ENCODE measurements at places on chromosomes 2 and 18.

DNA sequence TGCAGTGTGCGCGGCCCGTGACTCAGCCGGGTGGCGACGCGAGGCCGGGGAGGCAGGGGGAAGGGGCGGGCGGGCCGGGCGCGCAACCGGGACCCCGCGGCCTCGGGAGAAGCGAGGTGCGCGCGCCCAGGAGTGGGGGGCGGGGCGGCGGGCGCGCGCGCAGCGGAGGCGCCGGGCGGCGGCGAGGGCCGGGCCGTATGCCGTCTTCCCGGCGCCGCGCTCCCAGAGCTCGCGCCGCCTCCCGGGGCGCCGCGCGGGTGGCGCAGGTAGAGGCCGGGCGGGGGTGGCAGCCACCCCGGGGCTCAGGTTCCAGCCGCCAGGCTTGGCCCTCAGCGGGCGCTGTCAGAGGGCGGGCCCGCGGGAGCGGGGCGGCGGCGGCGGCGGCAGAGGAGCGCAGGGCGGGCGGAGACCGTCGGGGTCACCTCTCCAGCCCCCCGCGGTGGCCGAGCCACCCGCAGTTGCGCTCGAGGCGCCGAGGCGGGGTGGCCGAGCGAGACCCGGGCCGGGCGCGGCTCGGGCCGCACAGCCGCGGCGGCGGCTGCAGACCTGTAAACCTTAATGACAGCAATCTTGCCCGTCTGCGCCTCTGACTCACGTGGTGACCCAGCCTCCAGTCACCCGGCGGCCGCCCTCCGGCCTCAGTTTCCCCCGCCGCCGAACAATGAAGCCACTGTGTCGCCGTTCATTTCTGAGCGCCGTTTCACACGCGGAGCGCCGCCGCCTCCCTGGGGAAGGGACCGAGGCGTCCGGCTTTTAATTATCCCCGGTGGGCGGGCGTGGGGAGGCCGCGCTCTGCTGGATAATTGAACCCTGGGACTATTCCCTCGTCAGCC is 25.3 kb upstream of the SMAD7 start:
- DNase-seq: peak; percentile 83

GRCh38 chr2:234422273-234422732 is 74.6 kb downstream of the ARL4C start:
- DNase-seq: no peak

- no peak for DNase-seq
Observed at GRCh38 chr2:206389164-206389563, 54.2 kb upstream of the ADAM23 start.

DNA sequence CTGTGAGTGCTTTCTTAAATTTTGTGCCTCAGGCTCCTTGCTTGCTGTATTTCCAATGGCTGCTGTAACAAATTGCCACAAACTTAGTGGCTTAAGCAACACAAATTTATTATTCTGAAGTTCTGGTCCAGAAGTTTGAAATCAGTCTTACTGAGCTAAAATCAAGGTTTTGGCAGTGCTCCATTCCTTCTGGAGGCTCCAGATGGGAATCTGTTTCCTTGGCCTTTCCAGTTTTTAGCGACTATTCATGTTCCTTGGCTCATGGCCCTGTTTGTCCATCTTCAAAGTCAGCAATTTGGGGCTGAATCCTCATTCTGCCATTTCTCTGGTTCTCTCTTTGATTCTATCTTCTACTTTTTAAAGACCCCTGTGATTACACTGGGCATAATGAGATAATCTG is 31.8 kb downstream of the STRADB start:
- no peak for DNase-seq

GRCh38 chr2:219205165-219205538 is 1.4 kb upstream of the ZFAND2B start:
- DNase-seq: no peak

- no peak for DNase-seq
Observed at GRCh38 chr2:240707043-240707756, 15.5 kb downstream of the AQP12A start.

- DNase-seq: no peak
Observed at GRCh38 chr2:239229545-239230279, 171.1 kb downstream of the HDAC4 start.

DNA sequence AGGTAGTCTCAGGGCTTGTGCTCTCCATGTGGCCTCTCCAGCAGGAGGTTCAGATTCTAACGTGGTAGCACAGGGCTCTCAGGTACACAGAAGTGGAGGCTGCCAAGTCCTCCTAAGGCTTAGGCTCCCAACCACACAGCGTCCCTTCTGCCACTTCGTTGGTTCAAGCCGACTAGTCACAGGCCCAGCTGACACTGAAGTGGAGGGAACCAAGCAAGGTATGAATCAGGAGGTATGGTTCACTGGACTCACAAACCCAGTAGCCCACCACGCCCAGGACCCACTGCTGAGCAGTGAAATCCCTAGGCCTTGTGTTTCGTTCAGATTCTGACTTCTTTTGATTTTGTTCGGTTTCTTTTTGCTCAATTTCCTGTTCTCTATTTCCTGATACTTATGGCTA is 46.0 kb upstream of the SEC11C start:
- DNase-seq: no peak

- DNase-seq: no peak
Observed at GRCh38 chr2:18119883-18120282, 241.4 kb downstream of the KCNS3 start.

- no peak for DNase-seq
Observed at GRCh38 chr2:18987592-18988073, 370.8 kb downstream of the OSR1 start.

DNA sequence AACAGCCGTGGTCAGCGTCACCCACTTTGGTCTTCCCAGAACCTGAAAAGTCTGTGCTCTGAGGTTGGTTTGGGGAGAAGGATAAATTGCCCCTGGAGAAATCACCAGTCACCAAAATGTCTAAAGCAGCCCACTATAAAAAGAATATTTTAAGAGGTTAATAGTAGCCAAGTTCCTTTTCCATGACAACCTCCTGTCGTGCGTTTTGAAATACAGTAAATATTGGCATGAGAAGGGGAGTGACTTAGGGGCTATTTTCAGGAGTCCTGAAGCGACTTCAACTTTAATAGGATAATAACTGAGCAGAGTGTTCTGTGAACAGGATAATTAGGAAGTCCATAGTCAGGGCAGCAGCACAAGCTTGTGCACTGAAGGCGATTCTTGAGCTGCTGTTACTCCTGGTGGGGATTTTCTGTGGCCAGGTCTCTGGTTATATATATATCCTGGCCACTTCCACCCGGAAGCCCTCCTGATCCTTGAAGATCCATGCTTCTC is 49.3 kb downstream of the RNF144A start:
- no peak for DNase-seq

GRCh38 chr2:210954386-210954907 is 398.0 kb downstream of the CPS1 start:
- no peak for DNase-seq

GRCh38 chr2:238079874-238080327 is 19.1 kb downstream of the SCLY start:
- no peak for DNase-seq

GRCh38 chr18:56936457-56936856 is 210.4 kb upstream of the BOD1L2 start:
- no peak for DNase-seq

DNA sequence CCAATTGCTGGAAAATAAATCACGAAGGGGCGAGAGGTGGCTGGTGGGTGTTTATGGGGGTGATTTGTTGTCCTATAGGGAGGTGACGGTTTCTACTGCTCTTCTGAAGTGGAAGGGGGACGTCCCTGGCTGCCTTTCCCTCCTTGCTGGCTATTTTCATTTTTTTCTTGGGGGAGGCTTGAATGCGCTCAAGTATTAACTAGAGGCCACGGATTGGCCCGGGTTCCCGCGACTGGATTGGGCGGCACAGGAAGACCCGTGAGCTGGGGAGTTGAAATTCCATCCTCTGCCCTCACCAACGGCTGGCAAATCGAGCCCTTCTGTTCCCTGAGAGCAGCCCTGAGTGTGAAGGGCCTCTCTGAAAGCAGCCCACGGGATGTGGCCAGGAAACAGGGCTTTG is 176.5 kb upstream of the SPRED2 start:
- DNase-seq: no peak

DNA sequence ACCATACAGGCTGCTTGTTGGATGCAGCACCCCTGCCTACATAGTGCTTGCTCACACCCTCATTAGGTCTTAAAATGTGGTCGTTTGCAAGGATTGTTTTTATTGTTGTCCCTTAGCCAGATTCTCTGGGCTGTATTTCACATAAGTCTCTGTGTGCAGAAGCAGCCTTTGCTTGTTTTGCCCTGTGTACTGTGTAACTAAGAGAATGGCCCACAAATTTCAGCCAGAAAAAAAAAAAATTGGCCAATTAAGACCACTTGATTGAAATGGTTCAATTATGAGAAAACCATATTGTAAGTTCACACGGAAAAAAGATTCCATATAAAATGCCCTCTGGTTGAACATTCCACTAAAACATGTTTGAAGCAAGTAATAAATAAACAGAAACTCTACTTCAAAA is 377.1 kb upstream of the SOX11 start:
- DNase-seq: no peak

DNA sequence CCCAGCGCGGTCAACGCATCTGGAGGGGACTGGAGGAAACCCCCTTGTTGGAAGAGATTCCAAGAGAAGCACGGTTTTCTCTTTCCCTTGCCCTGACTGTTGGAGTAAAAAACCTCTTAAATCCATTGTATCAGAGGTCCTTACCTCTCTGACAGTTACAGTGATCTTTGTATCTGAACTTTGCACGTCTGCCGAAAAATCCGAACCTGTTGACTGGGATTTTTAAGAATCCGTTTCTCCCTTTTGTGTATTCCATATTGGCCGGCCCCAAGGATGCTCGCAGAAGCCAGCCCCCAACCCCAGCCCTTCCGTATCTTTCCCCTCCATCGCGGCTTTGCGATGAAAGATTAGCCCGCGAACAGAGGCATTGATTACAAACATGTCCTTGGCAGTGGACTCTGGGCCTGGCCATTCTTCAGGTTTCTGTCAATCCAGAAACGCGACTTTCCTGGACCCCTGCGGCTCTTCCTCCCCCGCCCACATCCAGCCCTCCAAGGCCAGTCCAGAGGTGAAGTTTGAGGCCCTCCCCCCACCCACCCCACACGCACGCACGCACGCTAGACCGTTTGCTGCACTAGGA is 4.6 kb upstream of the DLX1 start:
- DNase-seq: peak; percentile 23

DNA sequence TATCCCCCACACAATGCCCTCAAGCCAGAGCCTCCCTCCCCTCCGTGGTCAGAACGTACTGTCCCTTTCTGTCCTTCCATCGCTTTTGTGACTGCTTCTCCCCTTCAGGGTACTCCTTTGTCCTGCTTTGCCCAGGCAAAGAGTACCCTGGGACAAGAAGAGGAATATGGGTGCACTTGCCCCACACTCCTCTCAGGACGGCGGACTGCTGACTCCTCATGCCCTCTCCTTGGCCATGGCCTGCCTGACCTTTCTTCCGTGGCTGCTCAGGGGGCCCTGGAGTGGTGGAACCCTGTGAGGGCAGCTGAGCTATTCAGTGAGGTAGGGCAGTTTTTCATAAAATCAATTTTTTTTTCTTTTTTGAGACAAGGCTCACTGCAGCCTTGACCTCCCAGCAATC is 18.7 kb downstream of the C2orf74 start:
- DNase-seq: no peak

DNA sequence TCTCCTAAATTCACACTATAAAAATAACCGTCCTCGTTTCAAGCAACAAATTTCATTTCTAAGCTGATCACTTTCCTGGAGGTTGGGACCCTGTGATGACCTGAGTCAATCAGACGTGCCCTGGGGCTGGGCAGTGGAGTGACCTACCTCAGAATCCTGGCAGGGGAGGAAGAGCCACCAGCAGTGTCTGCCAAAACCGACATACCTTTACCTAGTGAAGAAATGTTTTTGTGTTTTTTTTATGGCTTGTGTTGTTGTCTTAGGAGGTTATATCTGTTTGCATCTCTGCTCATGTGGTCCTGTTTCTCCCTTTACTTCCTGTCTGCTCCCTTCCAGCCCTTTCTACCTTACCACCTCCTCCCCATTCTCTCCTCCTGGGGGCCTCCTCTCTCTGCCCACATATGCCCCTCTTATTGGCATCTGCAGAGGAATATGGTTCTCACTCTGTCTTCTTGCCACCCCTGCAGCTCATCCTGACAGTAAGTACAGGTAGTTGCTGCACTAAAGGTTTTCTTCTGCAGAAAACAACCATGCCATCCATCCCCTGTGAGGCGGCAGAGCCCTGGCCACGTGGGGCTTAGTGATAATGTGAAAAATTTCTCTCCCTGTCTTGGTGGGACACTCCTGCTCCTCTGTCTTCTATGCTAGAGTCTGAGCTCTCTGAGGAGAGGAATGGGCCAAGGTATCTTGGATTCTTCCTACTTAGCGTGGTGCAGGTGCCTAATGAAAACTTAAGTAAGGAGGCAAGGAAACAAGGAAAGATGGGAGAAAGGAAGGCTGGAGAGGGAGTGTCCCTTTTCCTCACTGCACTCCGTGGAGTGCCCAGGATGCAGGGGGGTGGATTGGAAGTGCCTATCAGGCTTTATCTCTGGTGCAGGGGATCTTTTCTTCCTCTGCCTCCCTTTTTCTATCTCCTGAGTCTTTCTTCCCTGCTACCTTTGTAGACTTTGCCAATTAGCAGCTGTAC is 15.4 kb downstream of the ACOXL start:
- no peak for DNase-seq

GRCh38 chr2:222521099-222521498 is 96.8 kb downstream of the SGPP2 start:
- no peak for DNase-seq

DNA sequence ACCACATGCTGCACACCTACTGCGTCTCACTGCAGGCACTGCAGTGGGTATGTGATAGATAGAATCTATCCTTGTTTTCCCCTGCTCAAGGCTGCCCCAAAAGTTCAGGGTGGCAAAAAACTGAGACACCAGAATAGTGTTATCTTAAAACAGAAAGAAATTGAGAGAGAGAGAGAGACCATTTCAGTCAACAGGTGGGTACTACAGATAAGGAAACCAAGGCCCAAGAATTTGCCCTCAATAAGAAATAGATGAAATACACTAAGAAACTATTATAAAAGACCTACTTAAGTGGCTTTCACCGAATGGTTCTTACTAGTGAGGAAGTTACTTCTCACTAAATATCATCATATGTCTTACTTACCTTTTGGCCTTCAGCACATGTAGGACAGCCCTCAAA is 27.9 kb downstream of the EPG5 start:
- DNase-seq: no peak

DNA sequence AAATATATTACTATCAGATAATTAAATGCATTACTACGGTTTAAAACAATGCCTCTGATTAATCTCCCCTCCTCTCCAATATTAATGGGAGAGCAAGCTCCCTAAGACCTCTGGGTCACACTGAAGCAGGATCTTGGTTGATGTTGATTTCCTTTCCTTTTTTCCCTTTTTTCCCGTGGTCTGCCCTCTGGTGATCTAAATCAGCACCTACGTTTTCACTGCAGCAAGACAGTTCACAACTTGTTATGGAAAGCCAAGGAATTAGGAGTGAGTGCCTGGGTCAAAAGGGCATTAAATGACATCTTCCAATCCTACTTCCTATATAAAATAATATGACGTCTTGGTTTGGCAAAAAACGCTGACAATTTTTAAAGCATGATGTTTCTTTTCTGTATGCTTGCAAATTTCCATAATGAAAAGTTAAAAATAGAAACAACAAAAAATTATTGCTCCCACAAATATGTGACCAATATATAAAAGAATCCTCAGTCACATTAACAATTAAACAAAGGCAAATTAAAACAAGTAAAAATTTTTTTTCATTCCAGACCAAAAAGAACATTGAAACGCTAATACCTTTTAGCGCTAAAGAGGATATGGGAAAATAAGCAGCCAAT is 7.9 kb upstream of the CFAP36 start:
- no peak for DNase-seq

Measured in GM10248 (cell line).